Stimulated activated CD4-positive, alpha-beta T cell treated with anti-CD3 and anti-CD28 coated beads, Interleukin-4, amount 100 ng/mL, for 48 hours (primary cell): ENCODE measurements at places on chromosomes 5 and 9.

DNA sequence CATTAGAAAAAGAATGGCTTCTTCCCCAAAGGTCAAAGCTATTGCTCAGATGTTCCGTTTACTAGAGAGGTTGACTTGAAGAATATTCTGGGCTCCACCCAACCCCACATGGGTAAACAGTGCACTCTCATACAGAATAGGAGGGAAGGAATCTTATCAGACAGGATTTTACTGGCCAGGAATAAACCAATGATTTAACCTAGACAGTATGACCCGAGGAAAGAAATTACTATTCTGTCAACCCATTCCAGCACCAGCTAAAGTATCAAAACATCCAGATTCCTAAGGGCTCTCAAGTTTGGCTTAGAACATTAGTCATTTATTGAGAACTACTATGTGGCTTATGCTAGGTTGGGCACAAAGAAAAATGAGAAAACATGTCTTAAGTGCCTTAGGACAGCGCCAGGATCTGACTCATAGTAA, 493.6 kb upstream of the KLF4 start:
- DNase-seq, result no peak

DNA sequence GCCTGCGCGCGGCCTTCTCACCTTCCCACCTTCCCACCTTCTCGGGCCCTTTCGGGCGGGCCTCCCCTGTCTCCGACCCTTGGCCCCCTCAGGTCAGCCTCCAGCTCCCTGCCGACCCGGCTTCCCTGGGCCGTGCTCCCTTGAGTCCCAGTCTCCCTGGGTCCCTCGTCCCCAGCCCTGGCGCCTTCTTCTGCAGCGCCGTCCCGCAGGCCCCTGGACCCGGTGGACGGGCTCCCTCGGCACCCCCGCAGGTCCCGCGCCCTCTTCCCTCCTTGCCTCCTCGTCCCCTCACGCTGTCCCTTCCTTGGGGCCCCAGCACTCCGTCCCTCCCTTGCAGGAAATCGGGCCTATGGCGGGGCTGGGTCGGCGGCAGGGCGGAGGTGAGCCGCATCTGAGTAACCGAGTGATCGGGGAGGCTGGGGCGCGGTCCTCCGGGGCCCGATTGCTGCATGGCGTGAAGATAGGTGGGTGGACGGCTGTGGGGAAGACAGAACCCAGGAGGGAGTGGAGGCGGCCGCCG, 7.6 kb downstream of the ARPC5L start:
- no peak for DNase-seq

- no peak for DNase-seq
Measured at GRCh38 chr5:15499528-15500324, at the start of gene FBXL7. FBXL7 (plus strand) TSS chr5:15500180.

DNA sequence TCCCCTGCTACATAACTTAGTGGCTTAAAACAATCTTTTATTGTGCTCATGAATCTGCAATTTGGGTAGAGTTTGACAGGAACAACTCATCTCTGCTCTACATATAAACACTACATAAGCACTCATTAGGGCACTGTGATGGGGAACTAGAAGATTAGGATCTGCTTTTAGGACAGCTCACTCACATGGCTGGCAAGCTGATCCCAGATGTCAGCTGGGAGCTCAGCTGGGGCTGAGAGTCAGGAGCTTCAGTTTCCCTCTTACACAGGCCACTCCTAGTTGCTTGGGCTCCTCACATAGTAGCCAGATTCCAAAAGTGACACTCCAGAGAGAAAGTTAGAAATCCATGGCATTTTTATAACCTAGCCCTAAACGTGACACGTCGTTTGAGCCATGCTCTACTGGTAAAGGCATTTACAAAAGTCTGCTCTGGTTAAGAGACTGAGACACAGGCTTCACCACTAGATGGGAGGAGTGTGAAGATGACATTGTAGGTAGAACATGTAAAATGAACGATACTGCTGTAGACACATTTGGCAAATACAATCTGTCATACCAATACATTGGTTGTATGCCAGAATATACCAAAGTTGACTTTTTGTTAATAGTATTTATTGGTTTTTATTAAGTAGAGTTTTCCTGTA, 23.6 kb downstream of the SCAI start:
- DNase-seq, result no peak

GRCh38 chr9:343773-344172, 129.1 kb downstream of the DOCK8 start:
- no peak for DNase-seq

DNA sequence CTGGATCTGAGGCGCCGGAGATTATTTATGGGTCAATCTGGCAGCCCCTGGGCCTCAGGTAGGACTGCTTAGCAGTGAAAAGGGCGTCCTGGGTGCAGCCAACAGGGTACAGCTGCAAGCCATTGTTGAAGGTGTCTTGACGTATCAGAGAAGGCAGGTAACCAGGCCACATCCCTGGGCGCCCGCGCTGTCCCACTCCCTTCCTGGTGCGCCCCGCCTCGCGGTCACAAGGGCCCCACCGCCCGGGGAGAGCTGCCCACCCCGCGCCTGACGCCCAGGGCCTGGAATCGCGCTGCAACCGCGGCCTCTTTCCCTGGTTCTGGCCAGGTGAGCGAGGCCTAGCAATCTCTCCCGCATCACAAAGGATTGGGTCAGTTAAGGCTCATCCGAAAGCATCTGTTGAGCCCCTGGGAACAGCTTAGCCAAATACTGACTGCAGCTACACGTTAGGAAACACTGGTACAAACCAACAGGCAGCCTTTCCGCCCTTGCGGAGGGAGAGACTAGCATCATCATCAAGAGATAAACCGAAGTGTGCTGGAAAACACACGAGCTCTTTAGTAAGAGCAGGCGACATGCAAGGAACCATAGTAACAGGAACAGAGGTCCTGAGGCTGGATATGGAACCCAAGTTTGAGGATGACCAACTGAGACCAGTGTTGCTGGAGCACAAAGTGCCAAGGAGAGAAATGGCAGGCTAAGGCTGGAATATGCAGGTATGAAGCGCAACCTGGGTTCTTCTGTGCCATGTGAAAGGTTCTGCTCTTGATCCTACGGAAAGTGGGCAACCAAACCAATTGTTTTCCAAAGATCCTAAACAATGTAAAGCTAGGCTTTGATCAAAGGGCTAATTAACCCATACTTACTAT, 3.6 kb downstream of the RPS23 start:
- no peak for DNase-seq

DNA sequence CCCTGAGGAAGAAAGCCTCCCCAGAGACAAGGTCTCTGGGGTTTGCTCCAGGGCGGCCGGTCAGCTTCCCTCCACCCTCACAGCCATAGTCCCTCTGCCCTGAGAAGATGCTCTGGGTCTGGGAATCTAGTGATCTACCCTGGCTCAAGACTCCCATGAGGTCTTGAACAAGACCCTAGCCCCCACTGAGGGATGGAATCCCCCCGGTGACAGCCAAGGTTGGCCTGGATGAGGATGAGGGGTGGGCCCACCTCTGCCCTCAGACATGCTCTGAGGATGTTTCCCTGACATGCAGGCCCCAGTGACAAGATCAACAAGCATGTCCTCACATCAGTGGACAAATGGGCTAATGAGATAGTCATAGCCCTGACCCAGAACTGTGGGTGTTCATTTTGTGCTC, 138.6 kb downstream of the C5orf15 start:
- no peak for DNase-seq

- DNase-seq, result no peak
Measured at GRCh38 chr5:151537044-151537443, 54.1 kb downstream of the FAT2 start.
